ENCODE measurements at places on chromosomes 5 and 9.

GRCh38 chr9:92257327-92257726, 36.2 kb downstream of the IARS1 start:
- DNase-seq = no peak

DNA sequence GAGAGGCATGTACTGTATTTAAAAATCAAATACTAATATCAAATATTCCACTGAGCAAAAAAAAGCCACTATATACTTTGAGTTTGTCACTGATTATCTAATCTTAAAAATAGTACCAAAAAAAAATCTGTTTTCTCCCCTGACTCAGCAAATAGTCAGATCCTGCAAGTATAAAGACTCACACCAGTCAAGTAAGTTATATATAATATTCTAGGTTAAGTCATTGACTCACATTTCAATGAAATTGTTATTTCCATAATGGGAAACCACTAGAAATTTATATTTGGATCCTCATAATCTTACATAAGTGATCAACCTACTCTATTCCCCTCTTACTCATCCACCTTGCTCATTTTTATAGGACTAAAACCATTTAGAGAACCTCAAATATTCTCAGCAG, 447.2 kb upstream of the MEF2C start:
- no peak for DNase-seq

GRCh38 chr9:2199999-2200796, 185.1 kb downstream of the SMARCA2 start:
- DNase-seq = no peak

DNA sequence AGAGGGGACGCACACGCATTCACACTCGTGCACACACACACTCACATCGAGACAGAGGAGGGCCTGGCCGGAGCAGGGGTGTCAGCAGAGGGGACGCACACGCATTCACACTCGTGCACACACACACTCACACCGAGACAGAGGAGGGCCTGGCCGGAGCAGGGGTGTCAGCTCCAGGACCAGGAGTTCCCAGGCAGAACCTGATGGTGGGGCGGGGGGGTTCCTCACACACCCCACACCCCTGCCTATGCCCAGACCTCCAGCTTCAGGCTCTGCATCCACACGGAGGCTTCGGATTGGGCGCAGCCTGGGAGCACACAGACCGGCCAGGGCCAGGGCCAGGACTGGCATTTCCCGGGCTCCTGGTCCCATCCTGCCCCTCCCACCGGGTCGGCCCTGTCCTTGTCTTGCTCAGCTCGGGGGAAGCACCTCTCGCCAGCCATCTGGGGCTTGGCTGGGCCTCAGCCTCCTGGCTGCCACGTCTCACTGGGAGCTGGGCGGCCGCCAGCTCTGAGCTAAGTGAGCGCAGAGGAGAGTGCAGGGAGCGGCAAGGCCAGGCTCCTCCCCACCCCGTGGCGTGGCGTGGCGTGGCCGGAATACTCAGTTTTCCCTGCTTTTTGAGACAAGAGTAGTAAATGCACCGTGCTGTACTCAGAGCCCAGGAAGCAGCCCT, 31.3 kb downstream of the ADAMTS2 start:
- DNase-seq = no peak

GRCh38 chr5:144088206-144089064, 82.0 kb downstream of the YIPF5 start:
- no peak for DNase-seq

DNA sequence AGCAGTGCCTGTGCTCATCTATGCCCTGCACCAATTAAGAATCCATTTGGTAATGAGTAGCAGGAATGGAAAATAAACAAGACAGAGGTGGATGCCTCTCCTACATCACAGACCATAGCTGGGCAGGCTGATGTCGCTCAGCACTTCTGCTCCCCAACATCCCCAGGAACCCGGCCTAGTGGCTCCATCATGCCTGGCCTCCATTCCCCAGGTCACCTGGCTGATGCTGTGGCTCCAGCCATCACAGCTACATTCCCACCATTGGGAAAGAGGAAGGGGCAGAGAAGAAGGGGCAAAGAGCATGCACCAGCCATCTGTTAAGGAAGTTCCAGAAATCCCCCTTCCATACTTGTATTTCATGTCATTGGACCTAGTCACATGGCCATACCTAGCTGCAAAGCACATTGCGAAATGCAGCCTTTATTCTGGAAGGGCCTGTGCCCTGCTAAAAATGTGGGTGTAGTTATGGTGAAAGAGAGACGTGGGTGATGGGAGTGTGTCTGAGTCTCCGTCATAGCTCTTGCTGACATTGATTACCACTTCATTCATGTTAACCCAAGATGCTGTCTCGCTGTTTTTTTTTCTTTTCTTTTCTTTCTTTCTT, 86.1 kb upstream of the ADAMTS2 start:
- no peak for DNase-seq

GRCh38 chr5:44943647-44944046, 134.9 kb downstream of the MRPS30 start:
- DNase-seq = no peak

DNA sequence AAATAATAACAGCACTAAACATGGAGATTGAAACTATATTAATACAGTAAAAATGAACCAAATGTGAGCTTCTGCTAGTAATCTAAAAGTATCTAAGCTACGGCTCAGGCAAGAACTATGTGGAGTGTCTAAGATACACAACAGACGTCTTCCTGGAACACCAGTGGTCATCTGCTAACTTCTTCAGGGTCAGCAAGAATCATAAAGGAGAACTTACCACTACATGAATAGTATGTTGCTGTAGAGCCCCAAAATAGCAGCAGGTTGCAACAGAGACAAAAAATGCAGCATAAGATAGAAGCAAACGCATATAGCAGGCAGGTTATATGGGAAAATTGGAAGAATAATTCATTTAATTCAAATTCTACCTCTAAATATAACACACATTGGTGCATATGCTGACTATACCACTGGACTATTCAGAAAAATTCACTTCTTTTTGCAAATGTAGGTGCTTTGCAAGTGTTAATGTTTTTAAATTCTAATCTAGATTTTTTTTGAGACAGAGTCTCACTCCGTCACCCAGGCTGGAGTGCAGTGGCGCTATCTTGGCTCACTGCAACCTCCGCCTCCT, 27.1 kb downstream of the DCTN4 start:
- DNase-seq = no peak

DNA sequence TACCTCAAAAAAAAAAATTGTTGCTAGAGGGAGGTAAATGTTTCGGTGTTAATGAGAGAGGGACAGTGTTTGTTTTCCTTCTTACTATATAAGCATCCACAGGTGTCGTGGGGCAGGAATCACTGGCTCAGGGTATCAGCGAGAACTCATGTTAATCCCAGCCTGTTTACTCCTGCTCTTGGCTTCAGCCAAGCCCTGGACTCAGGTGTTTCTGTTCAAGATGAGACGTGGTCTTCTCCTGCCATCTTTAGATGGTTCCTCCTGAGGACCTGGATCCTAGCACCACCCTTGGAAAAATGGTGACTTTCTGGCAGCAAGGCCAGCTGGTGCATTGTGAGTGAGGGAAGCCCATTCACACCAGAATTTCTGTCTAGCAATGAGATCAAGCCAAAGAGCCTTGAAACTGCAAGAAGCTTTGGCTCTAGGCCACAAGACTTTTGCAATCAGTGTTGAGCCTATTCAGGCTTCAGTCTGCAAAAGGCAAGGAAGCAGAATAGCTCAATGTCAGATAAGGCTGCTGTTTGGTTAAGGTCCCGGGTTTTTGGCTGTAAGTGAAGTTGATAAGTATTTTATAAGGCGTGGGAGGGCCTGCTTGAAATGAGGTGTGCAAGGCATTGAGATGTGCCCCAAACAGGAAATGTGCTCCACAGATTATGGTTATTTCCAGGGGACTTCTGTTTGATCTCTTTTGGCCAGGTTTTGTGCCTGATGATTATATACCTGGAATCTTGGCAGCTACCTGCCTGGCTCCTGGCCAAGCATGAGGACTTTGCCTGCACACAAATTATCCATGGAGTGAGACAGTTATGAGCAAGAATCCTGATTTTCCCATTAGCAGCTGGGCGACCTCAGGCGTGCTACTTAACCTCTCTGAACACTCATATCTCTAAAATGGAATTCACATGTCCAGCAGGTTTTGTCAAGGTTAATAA, 99.8 kb downstream of the TENT4A start:
- DNase-seq = no peak

GRCh38 chr5:14768508-14769365, 102.8 kb downstream of the ANKH start:
- DNase-seq = no peak

DNA sequence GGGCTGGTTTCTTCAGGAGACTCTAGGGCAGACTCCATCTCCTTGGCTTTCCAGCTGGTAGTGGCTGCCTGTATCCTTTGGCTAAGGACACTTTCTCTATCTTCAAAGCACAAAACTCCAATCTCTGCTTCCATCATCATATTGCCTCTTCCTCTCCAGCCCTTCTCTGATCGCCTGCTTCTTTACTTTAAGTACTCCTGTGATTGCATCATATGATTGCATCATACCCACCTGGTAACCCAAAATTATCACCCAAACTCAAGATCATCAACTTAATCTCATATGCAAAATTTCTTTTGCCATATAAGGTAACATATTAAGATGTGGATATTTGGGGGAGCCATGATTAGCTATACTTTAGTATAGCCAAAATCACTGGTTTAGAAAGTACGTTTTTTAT, 1092.6 kb upstream of the CDH6 start:
- no peak for DNase-seq

DNA sequence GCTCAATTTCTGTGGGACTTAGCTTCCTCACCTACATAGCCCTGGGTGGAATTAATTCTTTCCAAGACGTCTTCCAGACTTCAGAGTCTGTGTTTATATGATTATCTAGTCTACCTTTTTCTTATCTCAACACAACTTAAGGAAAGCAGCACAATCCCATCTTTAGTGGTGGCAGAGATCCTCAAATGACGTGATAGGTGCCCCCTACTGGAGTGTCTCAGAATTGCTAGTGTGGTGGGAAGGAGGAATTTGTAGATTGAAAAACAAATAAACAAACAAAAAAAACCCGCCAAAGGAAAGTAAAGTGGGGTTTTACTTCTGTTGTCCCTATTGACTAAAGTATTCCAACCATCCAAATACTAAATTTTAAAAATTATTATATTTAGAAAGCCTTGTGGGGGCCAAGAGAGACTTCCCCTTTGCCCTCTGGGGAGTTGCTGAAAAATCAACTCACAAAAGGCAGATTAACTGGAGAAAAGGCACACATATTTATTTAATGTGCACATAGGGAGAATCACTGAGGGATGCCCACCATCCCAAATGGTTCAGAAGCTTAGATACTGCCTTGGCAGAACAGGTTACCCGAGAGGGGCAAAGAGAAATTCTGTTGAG, 283.3 kb downstream of the TMEM167A start:
- DNase-seq = no peak

DNA sequence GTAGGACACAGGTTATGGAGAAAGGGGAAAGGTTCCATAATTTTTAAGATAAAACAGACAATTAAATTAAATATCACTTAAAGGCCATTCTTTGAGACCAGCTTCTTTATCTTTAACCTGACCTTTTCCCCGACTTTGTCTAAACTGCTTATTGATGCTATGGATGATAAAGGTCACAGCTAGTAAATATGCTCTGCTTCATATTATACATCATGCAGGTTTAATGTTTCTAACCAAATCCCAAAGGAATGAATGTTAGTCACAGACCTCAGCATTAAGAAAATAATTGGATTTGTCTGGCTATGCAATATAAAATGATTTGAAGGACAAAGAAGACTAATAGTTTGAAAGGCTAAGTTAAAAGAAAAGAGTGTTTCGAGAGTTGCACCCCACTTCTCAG, 147.6 kb downstream of the ST8SIA4 start:
- DNase-seq = no peak
